ENCODE measurements at places on chromosomes 7 and 10. TPM values are rescaled to one million over a fixed set of nuclear protein-coding genes. Genes with fewer than 3 reads are reported as not detected.
A peak's percentile ranks its signal among the peaks of the same experiment; 100 is the strongest.

OR2A25 gene
- total RNA-seq = not detected

FGFBP3 gene
- not detected for total RNA-seq

GFRA1 gene
- 0.80 TPM for total RNA-seq

DNA sequence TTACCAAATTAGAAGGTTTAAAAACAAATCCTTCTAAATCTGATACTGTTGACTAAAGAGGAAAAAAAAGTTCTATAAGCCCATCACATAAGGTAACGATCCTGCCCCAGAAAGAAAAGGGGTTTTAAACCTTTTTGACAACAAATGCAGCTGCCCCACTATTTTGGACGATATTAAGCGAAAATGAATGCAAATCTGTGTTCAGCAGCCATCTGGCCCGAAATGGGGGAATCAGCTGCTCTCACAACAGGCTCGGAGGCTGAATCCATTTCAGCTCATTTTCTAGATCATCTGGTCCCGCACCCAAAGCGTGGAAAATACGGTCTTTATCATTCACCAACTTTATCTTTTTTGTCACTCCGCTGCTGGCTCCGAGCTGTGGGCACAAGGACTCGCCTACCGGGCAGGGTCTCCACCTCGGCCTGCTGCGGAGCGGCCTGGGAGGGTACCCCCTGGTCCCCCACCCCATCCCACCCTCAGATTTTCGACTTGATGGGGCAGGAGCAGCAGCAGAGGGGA is 2.4 kb upstream of the EBF3 start:
- DNase-seq = no peak

DNA sequence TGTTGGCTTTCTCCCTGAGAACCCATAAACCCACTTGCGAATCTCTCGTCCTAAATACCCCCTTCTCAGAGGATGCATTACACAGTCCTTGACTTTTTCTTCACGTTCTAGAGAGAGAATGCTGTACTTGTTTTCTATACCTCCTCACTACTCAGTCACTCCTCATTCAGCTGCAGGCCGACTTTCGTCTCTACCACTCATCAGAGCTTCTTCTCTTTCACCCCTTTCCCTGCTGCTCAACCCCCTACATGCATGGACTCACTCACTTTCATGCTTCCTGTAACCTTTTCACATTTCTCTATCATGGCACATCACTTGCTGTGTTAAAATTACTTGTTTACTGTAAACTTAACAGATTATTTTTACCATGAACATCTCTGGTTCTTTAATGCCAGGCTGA is 19.8 kb downstream of the MDFIC start:
- no peak for DNase-seq

DNA sequence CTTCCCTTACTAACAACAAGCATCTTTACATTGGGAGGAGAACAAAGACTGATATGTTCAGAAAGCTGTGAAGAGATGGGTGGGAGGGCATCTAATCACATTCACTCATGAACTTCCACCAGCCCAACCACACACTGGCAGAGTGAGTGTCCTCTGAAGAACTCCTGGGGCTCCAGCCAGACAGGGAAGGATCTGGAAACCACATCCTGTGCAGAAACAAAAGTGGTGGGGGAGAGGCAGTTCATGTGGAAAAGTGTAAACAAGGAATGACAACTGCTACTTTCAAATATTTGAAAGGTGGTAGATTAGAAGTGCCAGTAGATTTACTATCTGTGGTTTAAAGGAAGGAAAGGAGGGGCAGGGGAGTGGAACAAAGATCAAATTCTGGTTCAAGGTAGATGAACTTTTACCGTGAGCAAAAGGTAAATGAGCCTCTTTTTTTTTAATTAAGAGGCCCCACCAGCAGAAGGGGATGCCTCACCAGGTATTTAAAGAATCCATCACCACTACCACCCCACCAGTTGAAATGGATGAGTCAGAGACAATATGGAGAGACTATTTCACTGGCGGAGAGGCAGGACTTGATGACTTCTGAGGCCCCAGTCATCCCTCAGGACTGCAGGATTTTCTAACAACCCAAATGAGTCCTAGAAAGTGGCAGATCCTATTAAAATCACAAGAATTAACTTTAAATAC is 34.5 kb downstream of the GOT1 start:
- peak; percentile 91 for DNase-seq

DNA sequence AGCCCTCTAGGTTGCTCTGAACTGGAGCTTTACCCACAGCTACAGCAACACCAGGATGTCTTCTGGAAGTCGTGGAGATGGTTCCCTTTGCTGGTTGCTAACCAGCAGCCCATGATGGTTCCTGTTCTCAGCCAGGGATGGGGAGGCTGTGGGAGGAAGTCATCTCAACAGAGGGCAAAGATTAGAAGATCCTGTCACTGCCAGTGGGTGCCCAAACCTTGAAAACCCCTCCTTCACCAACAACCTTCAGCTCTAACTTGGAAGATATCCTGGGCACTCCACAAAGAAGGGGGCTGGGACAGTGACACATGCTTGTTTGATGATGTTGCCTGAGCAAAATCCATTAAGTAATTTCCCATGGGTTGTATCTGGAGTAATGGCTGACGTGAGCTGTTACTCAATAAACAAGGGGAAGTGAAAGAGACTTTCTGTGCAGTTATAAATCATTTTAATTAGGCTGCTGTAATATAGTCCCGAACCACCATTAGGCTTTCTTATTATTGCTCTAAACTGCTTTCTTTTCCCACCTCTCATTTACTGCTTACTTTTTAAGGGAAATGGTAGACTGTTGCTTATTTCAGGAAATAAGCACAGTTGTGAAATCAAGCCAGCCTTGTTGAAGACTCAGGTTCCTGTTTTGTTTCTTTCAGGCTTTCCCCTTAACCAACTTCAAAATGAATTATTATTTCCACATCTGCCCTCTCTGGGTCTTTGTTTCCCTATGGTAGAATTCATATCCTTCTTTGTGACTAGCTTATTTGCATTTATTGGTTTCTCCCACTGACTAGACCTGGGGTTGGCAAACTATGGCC is 124.8 kb downstream of the PPP1R17 start:
- peak; percentile 58 for DNase-seq

GRCh38 chr7:23520582-23520981 is 11.2 kb downstream of the TRA2A start:
- DNase-seq = peak; percentile 17

- peak; percentile 50 for DNase-seq
These were observed 75.1 kb downstream of the EBF3 start for GRCh38 chr10:129888784-129889616.

DNA sequence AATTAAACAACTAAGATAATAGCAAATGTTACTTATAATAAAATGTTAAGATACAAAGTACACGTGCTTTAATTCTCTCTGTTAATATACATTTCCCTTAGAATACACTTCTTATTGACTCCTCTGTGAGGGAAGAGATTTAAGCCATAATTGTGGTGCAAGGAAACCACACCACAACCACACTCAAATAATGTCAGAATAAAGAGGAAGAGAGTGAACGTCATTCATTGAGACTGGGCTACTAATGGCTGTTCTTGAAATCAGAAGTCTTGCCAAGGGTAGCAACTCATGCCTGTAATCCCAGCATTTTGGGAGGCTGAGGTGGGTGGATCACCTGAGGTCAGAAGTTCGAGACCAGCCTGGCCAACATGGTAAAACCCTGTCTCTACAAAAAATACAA is 10.0 kb downstream of the FAM171A1 start:
- no peak for DNase-seq

GRCh38 chr10:90964781-90965465 is 44.0 kb upstream of the ANKRD1 start:
- no peak for DNase-seq

Data from Daoy (cell line).